Osteoblast (primary cell): ENCODE measurements at places on chromosomes 6 and 20. TPM values are rescaled to one million over a fixed set of nuclear protein-coding genes. Genes with fewer than 3 reads are reported as not detected.
A peak's percentile ranks its signal among the peaks of the same experiment; 100 is the strongest.

DNA sequence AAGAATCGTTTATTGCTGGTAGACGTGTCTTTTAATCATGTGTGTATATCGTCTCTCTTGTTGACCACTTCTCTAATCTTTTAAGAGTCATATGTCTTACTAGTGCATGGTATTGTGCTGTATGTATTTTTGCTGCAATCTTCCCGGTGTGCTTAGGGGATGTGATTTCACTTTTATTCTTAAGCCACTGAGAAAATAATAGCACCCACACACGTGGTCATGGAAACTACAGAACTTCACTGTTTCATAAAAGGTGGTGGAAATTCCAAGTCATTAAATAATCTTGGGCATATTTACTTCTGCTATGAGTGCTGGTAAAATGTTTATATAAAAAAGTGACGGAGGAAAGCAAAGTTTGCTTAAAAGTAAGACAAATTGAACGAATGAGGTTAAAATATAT lies 3.0 kb upstream of the CDYL start:
- no peak overlapping the region for H3K4me3 ChIP-seq
- H3K27ac ChIP-seq = no peak overlapping the region
- H3K4me1 ChIP-seq = peaks cover 5% of the 10 kb centered on the region
- DNase-seq = no peak

DNA sequence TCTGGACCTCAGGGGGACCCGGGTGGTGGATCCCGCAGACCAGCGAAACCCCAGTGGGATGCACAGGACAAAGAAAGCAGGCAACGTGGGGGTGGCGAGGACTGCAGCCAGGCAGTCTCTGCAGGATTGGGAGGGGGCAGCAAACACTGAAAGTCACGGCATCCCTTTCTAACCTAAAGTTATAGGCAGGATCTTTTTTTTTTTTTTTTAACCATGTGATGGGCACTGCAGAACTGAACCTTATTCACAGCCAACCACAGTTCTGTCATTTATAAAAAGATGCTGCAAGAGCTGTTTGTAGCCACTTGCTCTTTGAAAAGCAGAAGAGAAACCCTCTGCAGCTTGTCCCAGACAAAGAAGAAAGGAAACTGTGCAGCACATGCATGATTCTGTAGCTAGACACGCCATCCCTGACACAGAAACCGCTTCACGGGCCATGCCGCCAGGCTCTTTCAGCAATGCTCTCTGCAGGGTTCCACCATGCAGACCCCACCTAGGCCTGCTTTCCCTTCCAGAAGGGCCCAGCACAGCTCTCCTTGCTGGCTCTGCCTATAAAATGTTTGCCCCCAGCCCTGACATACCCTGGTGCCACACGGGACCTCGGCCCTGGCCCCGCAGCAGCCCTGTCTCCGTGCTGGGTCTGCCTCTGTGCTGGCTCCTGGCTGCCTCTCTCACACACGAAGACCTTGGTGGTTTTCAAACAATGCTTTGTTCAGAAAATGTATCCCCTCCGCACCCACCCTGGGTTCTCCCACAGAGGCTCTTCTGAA lies 70.8 kb downstream of the PYGB start:
- H3K27ac ChIP-seq = no peak overlapping the region
- peaks cover 11% of the 10 kb centered on the region for H3K36me3 ChIP-seq
- no peaks in the 10 kb centered on the region for H3K27me3 ChIP-seq
- no peak overlapping the region for H3K4me3 ChIP-seq
- peak; percentile 26 for DNase-seq

GRCh38 chr6:155165029-155165710 lies 98.6 kb upstream of the CLDN20 start:
- DNase-seq = no peak
- H3K27ac ChIP-seq = no peak overlapping the region
- peaks cover 25% of the 10 kb centered on the region for H3K36me3 ChIP-seq
- H3K4me3 ChIP-seq = no peak overlapping the region
- H3K4me1 ChIP-seq = no peaks in the 10 kb centered on the region

DNA sequence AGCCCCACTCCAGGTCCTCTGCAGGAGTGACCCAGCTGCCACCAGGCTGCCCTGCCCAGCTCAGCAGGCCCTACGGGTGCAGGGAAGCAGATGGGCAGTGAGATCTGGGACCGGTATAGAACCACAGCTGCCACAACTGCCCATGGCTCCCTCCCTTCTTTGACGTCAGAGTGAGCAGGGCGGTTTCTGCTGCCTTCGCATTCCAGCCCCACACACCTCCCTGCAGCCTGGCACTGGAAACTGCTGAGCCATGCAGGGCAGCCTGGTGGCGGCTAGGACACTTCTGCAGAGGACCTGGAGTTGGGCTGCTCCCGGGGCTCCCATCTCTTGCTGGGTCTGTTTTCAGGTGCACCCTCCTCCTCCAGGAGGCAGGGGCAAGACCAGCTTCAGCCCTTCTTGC lies 101.6 kb upstream of the CD93 start:
- H3K27me3 ChIP-seq = peaks cover 9% of the 10 kb centered on the region
- H3K36me3 ChIP-seq = no peaks in the 10 kb centered on the region
- no peaks in the 10 kb centered on the region for H3K4me1 ChIP-seq
- DNase-seq = peak; percentile 46
- H3K27ac ChIP-seq = no peak overlapping the region
- no peak overlapping the region for H3K4me3 ChIP-seq

DNA sequence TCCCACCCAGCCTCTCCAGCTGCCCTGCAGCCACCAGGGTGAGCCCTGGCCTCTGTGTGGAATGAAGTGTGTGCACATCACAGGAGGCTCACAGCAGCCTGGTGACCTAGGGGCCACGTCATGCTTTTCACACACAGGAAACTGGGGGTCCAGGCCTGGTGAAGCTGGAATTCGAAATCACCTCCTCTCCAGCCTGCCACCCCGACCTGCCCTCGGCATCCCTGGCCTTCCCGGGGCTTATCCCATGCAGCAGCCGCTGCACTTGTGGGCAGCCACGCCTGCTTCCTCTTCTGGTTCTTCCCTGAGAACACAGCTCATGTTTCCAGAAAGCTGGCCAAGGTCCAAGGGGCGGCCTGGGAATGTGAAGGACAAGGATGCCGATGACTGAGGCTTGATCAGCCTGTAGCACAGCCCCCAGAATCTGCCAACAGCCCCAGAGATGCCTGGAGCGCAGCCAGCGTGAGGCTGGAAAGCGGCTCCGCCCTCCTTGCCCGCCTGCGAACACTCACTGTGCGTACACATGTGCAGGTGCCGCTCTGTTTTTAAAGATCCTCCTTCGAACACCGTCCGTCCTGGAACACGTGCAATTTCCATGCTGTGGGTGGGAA lies 4.2 kb upstream of the NTSR1 start:
- peaks cover 16% of the 10 kb centered on the region for H3K4me1 ChIP-seq
- H3K27me3 ChIP-seq = peaks cover 19% of the 10 kb centered on the region
- H3K36me3 ChIP-seq = no peaks in the 10 kb centered on the region

GRCh38 chr6:132537145-132537544 lies 932 bp upstream of the TAAR9 start:
- H3K4me1 ChIP-seq = no peaks in the 10 kb centered on the region
- no peak overlapping the region for H3K27ac ChIP-seq
- peaks cover 58% of the 10 kb centered on the region for H3K27me3 ChIP-seq
- no peaks in the 10 kb centered on the region for H3K36me3 ChIP-seq

GRCh38 chr6:20117474-20117873 lies 94.8 kb downstream of the MBOAT1 start:
- H3K36me3 ChIP-seq = no peaks in the 10 kb centered on the region
- no peaks in the 10 kb centered on the region for H3K4me1 ChIP-seq
- H3K27ac ChIP-seq = no peak overlapping the region
- no peak for DNase-seq
- no peak overlapping the region for H3K4me3 ChIP-seq
- H3K27me3 ChIP-seq = no peaks in the 10 kb centered on the region

GRCh38 chr6:134373993-134374392 lies 56.1 kb upstream of the SGK1 start:
- peaks cover 23% of the 10 kb centered on the region for H3K4me1 ChIP-seq
- H3K27me3 ChIP-seq = no peaks in the 10 kb centered on the region
- no peak for DNase-seq
- peak overlapping the region; percentile 89 for H3K27ac ChIP-seq
- H3K4me3 ChIP-seq = no peak overlapping the region
- H3K36me3 ChIP-seq = no peaks in the 10 kb centered on the region

GRCh38 chr20:39910536-39910935 lies 778.5 kb downstream of the MAFB start:
- no peaks in the 10 kb centered on the region for H3K4me1 ChIP-seq
- peaks cover 5% of the 10 kb centered on the region for H3K27me3 ChIP-seq
- DNase-seq = no peak
- no peaks in the 10 kb centered on the region for H3K36me3 ChIP-seq
- H3K27ac ChIP-seq = no peak overlapping the region

DNA sequence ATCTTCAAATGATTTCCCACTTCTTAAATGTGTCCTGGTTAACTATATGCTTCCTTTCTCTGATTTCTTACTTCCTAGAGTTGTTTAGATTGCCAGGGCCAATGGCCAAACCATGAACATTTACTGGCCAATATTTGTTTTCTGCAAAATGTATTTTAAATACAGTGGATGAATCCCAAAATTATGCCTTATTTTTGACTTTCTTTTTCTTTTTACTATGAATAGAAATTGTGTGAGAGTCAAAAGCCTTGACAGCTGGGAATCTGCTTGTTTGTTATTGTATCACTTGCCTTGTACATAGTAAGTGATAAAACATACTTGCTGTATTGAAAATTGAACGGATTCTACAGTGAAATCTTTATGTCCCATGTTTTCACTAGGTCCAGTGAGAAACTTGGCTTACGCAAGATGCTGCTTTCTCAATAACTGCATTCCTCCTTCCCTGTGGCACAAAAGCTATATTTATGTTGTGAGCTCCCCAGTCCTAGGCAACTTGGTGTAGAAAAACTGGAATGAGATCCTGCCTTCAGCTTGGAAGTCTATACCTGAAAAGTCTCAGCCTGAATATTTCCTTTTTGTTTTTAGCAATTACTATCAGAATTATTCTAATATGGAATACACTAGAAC lies 295.2 kb downstream of the EPHA7 start:
- H3K27ac ChIP-seq = no peak overlapping the region
- H3K4me3 ChIP-seq = no peak overlapping the region
- DNase-seq = no peak
- H3K36me3 ChIP-seq = no peaks in the 10 kb centered on the region
- no peaks in the 10 kb centered on the region for H3K4me1 ChIP-seq
- H3K27me3 ChIP-seq = no peaks in the 10 kb centered on the region

- peaks cover 4% of the 10 kb centered on the region for H3K36me3 ChIP-seq
- H3K4me1 ChIP-seq = peaks cover 72% of the 10 kb centered on the region
- peak; percentile 46 for DNase-seq
- H3K4me3 ChIP-seq = peak overlapping the region; percentile 49
- no peaks in the 10 kb centered on the region for H3K27me3 ChIP-seq
These were observed 20.7 kb downstream of the FOXO3 start for GRCh38 chr6:108581237-108581931.

GRCh38 chr6:44058617-44059358 lies 68.5 kb downstream of the MRPL14 start:
- H3K27ac ChIP-seq = peak overlapping the region; percentile 99
- H3K4me3 ChIP-seq = peak overlapping the region; percentile 10
- DNase-seq = peak; percentile 97
- peaks cover 76% of the 10 kb centered on the region for H3K4me1 ChIP-seq
- H3K36me3 ChIP-seq = no peaks in the 10 kb centered on the region

GRCh38 chr6:41280381-41281057 lies 6.0 kb downstream of the TREM1 start:
- no peaks in the 10 kb centered on the region for H3K36me3 ChIP-seq
- H3K4me3 ChIP-seq = no peak overlapping the region
- H3K4me1 ChIP-seq = no peaks in the 10 kb centered on the region
- H3K27ac ChIP-seq = no peak overlapping the region

- DNase-seq = peak; percentile 62
- no peak overlapping the region for H3K27ac ChIP-seq
- H3K4me3 ChIP-seq = no peak overlapping the region
- no peaks in the 10 kb centered on the region for H3K27me3 ChIP-seq
- no peaks in the 10 kb centered on the region for H3K4me1 ChIP-seq
These were observed 21.3 kb downstream of the NPEPL1 start for GRCh38 chr20:58713801-58714339.

- H3K27ac ChIP-seq = no peak overlapping the region
- H3K36me3 ChIP-seq = peaks cover 8% of the 10 kb centered on the region
- H3K27me3 ChIP-seq = no peaks in the 10 kb centered on the region
- no peak for DNase-seq
- H3K4me1 ChIP-seq = peaks cover 27% of the 10 kb centered on the region
These were observed 296.8 kb downstream of the UTRN start for GRCh38 chr6:144581812-144582537.

- no peak overlapping the region for H3K4me3 ChIP-seq
- peak overlapping the region; percentile 65 for H3K27ac ChIP-seq
- no peaks in the 10 kb centered on the region for H3K36me3 ChIP-seq
- H3K4me1 ChIP-seq = peaks cover 24% of the 10 kb centered on the region
These were observed 15.0 kb upstream of the IFNGR1 start for GRCh38 chr6:137233911-137234863.

DNA sequence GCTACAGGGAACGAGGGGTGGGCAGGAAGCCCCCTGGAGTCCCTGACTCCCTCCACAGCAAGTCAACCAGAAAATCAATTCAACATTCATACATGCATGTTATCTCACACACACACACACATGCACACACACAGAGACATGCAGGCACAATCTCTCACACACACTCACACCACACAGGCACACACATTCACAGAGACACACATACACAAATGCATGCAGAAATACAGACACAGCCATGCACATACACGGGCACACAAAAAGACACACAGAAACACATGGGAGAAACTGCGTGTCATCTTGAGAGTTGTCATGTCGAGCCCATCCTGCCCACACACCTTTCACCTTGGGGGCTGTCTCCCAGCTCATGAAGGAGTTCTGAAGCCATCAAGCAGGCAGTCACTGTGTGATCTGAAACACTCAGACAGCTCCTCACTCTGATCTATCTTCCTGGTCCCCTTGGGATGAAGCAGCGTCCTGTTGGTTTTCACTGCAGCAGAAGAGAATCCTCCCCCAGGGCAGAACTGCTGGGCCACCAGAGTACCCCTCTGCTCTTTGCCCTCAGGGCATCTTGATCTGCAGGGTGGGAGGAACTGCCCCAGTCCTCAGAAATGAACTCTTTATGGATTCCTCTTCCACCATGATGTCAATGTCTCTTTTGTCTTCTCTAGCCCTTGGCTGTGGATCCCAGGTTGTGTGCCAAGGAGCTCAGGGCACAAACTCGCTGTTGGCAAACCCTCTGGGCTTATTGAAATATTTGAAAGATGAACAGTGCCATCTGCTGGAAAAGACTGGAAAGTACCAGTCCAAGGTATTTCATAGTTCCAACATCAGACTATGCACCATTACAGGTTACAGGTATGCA lies 8.8 kb downstream of the RAET1L start:
- peaks cover 62% of the 10 kb centered on the region for H3K27me3 ChIP-seq
- H3K36me3 ChIP-seq = no peaks in the 10 kb centered on the region
- no peak overlapping the region for H3K27ac ChIP-seq
- no peak overlapping the region for H3K4me3 ChIP-seq
- no peaks in the 10 kb centered on the region for H3K4me1 ChIP-seq

OXT gene
- not detected in 2 replicates for total RNA-seq

NKX2-2 gene
- under 0.01 TPM in 1 of 2 replicates, not detected in the other for total RNA-seq

ZCCHC3 gene
- total RNA-seq = 9.0 and 9.4 TPM in 2 replicates

PAX1 gene
- total RNA-seq = under 0.01 TPM in 1 of 2 replicates, not detected in the other

GSTA2 gene
- total RNA-seq = not detected in 2 replicates

PRRT1 gene
- total RNA-seq = under 0.01 TPM in 1 of 2 replicates, not detected in the other

ACTL10 gene
- total RNA-seq = 1.8 and 2.2 TPM in 2 replicates

MTO1 gene
- total RNA-seq = 30.9 and 40.9 TPM in 2 replicates

TCF21 gene
- total RNA-seq = not detected in 2 replicates

KCNK16 gene
- not detected in 2 replicates for total RNA-seq
